ENCODE measurements at places on chromosomes 7 and 10.

DNA sequence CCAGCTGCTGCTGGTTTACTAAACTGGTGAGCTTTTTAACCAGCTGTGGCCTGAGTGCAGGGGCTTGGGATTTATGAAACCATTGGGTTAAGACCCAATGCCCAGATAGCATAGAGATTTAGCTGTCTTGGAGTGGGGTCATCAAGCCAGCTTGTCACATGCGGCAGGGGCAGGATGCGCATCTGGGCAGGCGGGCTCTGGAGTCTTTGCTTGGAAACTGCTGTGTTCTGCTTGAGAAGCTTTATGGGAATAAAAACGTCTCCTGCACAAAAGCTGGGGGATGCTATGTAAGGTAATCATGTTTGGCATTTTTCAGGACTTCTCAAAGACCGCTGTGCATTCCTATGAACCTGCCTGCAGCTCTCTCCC is 136.3 kb downstream of the MAPK8 start:
- no peak for DNase-seq

DNA sequence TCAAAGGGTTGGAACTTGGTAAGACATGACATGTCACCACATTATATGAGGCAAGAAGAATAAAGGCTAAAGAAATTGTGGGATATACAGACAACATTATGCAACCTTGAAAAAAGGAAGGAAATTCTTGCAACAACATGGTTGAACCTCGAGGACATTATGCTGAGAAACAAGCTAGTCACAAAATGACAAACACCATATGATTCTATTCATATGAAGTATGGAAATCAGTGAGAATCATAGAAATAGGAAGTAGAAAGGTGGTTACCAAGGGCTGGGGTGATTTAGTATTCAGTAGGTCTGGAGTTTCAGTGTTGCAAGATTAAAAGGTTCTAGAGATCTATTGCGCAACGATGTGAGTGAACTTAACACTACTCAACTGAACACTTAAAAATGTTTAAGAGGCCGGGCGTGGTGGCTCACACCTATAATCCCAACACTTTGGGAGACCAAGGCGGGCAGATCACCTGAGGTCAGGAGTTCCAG is 126.9 kb upstream of the TBX20 start:
- no peak for DNase-seq

DNA sequence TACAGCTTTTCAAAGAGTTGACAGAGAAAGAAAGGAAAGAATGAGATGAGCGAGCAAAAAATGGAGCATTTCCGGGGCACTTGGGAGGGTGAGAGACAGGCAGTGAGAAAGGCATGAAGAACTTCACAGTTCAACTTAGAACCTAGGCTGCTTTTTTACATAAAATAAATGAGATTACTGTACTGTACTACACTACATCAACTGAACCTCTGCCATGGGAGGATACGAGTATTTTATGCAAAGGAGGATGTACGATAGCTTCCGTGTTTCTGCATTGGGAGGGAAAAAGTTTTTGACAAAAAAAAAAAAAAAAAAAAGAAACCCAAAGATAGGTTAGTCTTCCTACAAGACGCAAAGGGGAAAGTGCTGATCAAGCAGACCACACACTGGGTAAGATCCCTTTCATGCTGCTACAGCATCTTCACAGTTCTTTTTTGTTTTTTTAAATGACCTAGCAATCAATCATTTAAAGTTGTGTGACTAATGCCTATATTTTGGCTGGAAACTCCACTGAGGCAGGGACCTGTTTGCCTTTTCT is 88.0 kb downstream of the RAPGEF5 start:
- DNase-seq, result no peak

- no peak for DNase-seq
Observed at GRCh38 chr10:110208614-110209453, 1.4 kb downstream of the MXI1 start.

GRCh38 chr10:12218991-12219390 is 23.0 kb downstream of the CDC123 start:
- DNase-seq, result no peak

GRCh38 chr10:76514321-76514720 is 1082.9 kb downstream of the LRMDA start:
- no peak for DNase-seq

DNA sequence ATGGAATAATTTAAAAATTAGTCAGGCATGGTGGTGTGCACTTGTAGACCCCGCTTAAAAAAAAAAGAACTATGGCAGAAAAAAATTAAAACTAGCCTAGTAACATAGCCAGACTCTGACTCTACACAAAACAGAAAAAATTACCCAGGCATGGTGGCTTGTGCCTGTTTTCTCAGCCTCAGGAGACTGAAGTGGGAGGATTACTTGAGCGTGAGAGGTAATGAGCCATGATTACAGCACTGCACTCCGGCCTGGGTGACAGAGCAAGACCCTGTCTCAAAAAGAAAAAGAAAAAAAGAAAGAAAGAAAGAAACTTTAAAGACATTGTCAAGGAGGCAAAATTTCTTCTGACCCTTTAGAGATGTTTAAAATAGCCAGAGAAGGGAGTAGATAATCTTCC is 109.0 kb upstream of the TMEM106B start:
- no peak for DNase-seq

- no peak for DNase-seq
Observed at GRCh38 chr7:106270122-106270977, 14.4 kb downstream of the NAMPT start.
